ENCODE measurements at places on chromosomes 1 and 21.

DNA sequence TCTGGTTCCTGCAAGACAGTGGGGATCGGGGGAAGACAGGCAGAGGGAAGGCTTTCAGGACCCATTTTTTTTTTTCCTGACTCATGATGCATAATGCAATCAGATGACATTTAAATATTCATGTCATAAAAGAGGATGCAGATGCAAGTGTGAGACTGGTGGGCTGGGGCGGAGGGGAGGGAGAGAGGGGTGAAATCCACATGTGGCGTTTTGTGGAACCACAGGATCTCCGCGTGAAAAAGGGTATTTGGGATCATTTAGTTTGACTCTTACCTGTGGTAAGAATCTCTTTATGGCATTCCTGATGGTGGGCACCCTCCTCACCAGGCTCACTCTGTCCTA is 249.3 kb upstream of the CSF3R start:
- DNase-seq = no peak

GRCh38 chr1:112628516-112628915 is 8.9 kb downstream of the CAPZA1 start:
- DNase-seq = no peak

DNA sequence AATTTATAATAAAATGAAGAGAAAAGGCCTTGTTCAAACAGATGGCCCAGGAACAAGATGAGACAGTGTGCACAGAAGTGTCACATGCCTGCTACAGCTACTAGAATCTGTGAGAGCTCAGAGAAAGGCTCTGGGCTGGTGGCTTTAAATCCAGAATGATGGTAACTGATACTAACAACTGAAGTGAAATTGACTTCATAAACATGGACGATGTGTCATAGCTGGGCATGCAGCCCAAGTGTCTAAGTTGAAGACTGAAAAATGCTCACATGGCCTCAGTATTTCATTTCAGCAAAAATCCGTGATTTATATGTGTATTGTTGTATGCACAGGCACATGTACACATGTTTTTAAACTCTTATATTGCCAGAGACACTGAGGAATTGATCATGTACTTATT is 208.3 kb upstream of the RUNX1 start:
- DNase-seq = no peak

DNA sequence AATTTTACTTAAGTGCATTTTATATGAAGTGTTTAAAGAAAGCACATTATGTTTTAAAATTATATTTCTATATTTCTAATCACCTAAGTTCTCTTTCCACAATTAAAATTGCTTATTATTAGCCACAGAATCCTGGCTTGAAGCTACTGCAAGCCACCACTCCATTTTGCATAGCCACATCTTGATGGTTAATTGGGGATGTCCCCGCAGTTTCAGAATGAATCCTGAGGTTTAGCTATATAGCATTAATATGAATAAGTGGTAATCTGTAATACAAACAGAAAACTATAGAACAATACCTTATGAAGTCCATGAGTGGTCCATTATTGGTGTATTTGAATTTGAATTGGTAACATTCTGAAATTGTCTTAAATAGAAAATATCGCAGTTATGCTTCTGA is 11.6 kb upstream of the GOLPH3L start:
- no peak for DNase-seq

DNA sequence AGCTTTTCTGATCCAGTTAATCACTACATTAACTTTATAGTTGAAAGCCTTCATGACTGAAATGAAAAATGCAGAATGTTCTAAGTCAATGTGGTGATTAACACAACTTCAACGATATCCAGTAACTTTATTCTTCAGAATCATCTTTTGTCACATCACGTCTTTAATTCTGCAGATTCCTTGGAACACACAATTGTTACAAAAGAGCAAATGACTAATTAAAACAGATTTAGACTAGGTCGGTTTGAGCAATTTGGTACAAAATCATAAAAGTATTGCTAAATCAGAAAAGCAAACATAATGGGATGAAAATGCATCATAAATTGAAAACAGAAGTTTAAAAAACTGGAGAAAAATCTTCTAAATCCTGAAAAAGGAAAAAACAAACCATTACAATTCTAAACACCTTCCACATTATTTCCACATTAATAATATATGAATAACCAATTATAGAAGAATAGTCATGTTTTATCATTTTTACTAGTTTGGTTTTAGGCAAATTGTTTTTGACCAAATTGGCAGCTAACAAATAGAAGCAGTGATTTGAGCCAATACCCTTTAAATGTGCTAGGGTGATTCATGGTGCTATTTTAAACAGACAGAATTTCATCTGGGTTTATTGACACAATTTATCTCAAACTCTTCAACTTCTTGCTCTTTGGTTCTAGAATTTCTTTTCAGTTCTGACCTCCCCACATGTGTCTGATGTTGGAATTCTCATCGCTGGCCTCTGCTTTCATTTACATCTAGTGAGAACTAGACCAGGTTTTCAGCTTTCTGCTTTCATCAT is 468.1 kb upstream of the PTBP2 start:
- DNase-seq = no peak

DNA sequence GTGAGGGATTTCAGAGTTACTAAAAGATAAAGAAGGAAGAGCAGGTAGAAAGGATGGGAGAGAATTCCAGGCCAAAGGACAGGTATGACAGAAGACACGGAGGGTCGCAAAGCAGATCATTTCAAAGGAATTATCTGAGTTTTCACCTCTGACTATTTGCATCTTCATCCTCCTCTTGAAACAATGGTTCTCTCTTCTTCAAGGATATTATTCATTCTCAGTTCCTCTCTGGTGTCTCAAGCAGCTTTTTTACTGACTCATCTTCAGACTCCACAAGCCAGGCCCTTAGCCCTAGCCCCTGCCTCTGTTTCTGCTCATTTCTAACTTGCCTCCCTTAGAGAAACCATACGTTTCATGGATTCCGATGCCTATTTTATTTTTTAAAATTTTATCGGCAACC is 15.0 kb downstream of the DDX59 start:
- no peak for DNase-seq

DNA sequence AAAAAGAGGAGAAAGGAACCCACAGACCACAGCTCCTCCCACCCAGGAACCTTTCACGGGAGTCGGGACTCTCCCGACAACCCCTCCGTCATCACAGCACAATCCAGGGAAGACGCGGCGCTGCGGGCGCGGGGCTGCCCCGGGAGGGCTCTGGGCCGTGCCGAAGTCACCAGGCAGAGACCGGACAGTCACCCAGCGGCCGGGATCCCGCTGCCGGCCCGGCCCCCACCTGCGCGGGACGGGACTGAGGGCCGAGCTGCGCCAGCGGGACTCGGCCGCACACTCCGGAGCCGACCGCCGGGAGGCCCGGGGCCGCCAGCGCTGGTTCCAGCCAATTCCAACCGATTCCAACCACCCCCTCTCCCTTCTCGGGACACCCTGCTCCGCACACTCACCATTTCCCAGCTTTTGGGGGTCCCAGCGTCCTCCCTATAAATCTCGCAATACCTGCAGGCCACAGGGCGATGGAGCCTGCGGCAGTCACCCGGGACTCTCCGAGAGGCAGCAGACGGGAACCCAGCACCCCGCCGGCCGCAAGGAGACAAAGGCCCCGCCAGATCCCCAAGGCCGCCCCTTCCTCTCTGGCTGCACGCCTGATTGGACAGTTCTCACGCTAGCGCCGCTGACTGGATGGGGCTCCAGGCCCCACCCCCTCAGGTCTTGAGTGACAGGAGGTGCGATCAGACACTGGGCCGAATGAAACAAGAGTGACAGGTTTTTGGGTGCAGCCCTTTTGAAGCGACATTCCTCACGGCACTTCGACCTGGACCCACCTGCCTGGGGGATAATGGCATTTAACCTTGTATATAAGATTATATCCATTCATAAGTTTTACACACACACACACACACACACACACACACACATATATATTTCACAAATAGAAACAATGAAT is at the start of gene ZNF695:
Gene ZNF695 (minus strand): TSS at position 547 of the 895 bp plus-strand sequence. CDS start 149 bp downstream, at position 398.
- peak; percentile 20 for DNase-seq

DNA sequence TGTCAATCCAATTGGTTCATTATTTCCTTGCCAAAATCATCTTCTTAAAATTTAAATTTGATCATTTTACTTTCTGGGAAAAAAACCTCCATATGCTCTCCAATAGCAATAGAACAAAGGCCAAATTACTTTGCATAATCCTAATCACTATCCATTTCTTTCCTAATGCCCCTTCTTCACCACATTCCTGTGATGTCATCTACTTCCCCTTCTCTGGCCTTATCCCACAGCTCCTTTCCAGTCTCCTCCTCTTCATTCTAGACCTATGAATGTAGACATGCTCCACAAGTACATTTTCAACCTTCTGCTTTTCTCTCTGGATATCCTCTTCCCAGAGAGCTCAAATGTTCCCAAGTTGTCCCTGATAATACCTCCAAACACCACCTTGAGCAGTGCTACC is 216.6 kb downstream of the MRPL39 start:
- no peak for DNase-seq

DNA sequence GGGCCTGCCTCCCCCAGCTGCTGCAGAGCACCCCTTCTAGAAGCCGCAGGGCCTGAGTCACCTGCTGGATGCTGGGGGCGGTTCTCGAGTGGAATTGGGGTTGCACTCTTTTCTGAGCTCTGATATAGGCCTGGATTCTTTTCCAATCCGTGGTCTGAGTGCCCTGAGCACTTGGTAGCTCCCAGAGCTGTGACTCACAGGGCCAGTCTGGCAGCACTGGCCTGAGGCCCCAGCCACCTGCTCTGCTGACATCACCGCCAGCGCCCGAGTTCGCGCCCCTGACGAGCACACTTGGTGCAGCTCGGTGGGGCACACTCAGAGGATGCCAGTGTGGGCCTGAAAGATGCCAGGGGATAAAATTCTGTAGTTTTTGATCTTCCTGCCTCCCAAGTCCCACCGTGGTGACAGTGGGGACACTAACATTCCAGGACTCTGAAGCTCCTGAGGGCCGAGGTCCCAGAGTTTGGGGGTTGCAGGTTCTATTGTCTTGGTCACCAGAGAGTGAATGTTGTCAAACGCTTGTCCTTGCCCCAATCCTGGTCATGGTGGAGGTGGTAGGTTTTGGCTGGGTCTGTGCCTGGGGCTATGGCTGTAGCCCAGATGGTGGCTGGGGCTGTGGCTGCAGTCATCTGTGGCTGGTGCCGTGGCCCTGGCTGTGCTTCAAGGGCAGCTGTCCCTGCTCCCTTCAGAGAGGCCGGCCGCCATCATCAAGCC is 74.6 kb downstream of the OBSCN start:
- no peak for DNase-seq

- no peak for DNase-seq
Measured at GRCh38 chr1:94115900-94116436, 5.0 kb downstream of the ABCA4 start.

DNA sequence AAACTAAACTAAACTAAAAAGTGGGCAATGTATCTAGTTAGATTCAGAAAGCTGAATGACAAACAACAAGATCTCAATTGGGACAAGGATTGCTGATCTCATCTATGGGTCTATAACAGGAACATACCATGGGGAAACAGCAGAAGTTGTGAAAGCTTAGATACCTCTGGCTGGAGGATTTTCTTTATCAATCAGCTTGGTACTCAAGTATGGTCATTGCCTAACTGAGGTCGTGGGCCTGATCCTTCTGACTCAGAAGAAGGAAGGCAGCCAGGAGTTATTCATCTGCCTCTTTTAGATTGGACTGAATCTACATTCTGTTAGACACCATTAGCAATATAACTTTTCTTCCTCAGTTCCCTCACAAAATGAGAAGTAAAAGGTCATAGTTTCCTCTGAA is 39.7 kb downstream of the DNTTIP2 start:
- DNase-seq = no peak

DNA sequence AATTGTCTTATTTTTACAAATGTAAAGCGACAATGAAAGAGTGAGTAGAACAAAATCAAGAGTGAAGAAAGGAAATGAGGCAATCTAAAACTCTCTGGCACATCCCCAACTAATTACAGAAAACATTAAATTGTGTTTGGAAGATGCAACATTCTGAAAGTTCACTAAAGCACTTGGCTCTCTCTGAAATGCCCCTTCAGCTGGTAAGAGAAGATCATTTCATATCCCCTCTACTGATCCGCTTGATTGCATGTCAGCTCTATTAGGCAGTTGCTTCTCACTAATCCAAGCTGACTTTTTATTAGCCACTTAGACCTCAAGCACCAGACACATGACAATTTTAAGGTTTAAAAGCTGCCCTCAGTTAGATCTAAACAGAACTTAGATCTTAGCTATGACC is 262.8 kb upstream of the PRMT6 start:
- DNase-seq = no peak

- DNase-seq = no peak
Measured at GRCh38 chr1:192485692-192486436, 89.7 kb upstream of the RGS1 start.
